ENCODE measurements at places on chromosomes 5 and 9.

- DNase-seq = no peak
These were observed 13.5 kb downstream of the AFAP1L1 start for GRCh38 chr5:149285153-149285552.

DNA sequence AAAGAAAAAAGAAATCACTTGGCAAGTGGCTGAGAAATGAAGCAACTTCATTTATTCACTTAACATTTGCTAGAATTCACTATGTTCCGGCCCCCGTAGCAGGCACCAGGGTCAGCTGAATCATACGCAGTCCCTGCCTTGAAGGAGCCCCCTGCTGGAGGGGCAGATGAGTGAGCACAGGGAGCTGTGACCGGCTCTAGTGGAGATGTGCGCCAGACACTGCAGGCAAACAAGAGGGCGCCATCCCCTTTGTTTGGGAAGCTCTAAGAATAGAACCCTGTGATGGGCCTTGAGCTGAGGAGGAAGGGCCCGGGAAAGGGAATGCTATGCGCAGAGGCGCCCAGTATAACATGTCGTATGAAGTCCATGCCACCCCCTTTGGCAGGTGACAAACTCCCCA, 20.2 kb upstream of the RPL26L1 start:
- DNase-seq = no peak

GRCh38 chr9:78118742-78119473, 87.3 kb upstream of the GNAQ start:
- no peak for DNase-seq

- no peak for DNase-seq
These were observed 40.0 kb downstream of the EHMT1 start for GRCh38 chr9:137658781-137659180.

DNA sequence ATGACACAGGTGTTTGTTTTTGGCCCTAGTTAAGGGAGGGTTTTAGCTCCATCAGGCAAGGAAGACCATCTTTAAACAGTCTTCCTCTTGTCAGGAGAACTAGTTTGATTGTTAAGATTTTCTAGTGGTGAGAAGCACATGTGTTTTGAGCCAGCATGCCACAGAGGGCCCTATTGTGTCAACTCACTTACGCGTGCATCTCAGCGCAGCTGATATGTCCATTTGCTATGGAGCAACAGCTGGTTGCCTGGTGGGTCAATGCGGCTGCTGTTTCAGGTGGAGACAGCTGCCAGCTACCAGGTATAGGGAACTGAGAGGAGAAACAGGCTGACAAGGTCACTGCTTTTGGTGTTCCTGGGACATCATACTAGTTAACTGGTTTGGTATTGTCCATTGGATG, 100.5 kb upstream of the PRRC1 start:
- no peak for DNase-seq

DNA sequence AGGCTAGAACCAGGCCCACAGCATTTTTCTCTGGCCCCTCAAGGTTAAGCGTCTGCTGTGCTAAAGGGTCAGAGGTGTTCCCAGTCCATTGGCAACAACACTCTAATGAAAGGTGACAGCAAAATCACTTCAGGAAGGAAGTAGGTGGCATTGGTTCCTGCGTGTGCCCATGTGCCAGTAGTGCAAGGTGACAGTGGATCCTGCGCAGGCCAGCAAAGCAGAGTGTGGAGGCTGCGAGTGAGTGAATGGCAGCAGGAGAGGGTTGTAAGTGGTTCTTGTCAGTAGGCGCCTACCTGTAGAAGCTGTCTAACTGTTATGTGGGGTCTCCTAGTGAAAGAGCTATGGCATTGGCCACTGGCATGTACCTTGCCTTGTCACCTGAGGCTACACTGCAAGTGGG, 898.2 kb upstream of the TYRP1 start:
- no peak for DNase-seq

DNA sequence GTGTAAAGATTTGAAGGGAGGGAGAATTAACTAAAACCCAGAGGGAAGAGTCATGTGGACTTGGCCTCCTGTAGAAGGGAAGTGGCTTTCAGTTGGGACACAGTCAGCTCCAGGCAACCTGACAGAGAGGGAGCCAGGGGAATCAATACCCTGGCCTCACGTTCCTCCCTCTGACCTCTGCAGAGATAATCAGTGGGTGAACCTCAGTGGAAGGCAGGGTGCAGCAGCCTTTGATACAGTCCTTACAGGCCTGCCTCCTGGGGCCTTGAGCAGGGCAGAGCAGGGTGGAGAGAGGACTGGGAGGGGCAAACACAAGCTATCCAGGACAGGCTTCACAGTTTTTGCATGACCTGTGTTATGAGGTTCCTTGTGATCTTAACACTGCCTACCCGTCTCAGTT, 61.9 kb upstream of the GPBP1 start:
- DNase-seq = no peak

DNA sequence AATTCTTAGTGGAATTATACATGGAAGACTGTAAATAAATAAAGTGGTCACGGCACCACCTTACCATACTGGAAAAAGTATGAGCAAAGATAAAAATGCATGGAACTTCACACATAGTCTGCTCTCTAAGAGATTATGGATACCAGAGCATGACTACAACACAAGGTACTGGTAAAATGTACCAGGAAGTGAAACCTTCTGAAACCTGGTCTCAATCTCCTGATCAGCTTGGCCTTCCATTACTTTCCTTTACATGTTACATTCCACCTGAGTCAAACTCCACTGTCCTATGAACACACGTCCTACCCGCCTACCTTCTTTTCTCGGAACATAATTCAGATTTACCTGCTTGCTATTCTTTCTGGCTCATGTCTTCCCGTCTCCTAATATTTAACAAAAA, 15.9 kb downstream of the PTAR1 start:
- no peak for DNase-seq

GRCh38 chr9:124054582-124055227, 43.1 kb downstream of the LHX2 start:
- no peak for DNase-seq

DNA sequence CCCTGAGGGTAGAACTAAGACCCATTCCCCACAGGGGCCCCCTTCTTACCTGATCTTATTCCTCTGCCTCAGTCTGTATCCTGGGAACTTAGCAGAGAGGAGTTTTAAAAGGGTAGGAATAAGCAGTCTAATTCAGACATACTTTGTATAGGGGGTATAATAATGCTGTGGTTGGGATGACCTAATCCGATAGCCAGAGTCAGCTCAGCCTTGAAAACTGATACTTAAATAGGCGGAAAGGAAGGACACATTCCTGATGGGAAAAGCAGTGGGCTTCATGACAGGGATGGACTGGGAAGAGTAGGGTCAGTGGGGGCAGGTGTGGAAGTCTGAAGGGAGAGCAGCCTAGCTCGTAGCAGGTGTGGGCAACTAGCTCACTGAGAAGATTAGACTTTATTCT, 52.2 kb upstream of the TESK1 start:
- DNase-seq = no peak

GRCh38 chr5:15526413-15526812, 26.4 kb downstream of the FBXL7 start:
- DNase-seq = no peak

DNA sequence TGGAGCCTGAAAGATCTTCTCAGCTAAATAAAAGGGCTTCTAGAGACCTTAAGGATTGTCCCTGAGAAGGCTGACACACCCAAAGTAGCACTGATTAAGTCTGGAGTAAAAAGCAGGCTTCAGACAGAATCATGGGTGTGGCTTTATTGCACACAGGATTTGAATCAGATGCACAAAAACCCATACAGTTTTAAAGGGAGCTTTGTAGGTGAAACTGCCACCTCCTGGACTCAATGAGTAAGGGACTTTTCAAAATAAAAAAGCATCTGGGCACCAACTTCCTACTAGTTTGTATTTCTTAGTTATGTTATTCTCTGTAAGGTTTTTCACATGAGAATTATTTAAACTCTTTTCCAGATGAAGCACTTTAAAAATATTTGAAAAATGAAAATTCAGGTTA, 129.4 kb downstream of the EDIL3 start:
- no peak for DNase-seq

GRCh38 chr9:37740631-37741328, 12.8 kb upstream of the TRMT10B start:
- DNase-seq = no peak

DNA sequence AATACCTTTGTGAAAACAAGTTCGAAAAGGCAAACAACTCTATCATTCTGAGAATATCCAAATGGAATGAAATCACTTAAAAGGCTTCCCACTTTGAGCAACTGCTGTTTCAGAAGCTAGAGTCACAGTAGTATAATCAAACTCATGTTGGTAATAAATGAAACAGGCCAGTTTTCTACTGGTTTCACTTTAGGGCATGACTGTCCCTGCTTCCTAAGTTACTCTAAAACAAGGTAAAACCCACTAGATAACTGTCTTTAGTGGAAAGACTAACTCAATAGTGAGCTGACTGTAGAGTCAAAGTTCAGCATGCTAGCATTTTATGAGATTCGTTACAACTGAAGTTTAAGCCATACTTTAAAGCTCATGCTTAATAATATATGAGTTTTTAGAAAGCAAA, 6.0 kb downstream of the CDC26 start:
- DNase-seq = no peak

DNA sequence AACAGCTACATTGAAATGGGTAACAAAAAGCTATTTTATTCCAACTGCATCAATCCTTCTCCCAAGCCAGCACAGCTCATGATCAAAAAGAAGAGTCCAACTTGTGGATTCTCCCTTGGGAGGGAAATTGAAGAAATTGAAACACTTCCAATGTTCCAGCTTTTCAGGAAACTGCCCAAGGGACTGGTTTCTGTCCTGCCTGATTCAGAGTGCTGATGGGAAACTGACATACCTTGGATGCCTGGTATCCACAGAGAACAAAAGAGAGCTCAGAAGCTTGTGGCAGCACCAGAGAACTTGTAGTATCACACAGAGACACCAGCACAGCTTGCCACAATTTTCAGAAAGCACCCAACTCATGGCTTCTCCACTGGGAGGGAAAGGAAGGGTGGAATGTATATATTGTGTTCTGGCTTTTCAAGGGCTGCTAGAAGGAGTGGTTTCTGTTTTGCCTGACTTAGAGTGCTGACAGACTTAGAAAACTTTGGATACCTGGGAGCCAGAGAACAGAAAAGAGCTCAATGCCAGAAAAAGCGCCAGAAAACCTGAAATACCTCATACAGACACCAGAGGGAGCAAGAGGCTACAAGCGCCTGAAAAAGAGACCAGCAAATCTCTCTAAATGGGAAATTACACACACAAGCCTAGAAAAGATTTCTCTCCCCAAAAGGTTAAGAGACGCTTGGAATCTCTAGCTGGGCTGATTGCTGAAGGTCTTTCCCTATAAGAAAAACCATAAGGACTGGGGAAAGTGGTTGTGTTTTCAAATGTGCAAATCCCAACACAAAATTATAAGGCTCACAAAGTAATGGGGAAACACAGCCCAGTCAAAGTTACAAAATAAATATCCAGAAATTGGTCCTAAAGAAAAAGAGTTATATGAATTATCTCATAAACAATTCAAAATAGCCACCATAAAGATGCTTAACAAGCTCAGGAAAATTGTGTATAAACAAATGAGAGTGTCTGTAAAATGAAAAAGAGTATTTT, 178.8 kb downstream of the SPOCK1 start:
- no peak for DNase-seq

GRCh38 chr9:137156567-137157375, 13.1 kb downstream of the LRRC26 start:
- peak; percentile 66 for DNase-seq

DNA sequence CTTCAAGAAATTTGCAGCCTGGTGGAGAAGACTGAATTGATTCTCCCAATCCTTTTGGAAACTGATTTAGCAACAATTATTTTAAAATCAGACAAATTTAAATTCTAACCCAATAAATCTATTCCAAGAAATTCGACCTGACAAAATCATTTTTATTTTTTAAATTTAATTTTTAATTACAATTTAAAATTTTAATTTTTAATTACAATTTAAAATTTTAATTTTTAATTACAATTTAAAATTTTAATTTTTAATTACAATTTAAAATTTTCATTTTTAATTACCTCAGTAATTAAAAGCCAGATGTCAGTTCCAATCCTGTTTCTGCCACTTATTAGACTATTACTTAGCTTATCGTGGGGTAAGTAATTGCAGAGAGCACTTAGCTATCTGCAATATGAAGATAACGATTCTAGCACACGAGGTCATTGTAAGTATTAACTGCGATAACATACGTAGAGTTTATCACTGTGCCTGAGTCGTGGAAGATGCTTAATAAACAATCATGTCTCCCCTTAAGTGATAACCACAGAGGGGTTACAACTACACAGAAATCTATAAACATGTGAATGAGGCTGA, 346.4 kb upstream of the SLC24A2 start:
- DNase-seq = no peak

- DNase-seq = no peak
These were observed 527.8 kb downstream of the AGTPBP1 start for GRCh38 chr9:85213650-85214607.

- DNase-seq = no peak
These were observed 20.0 kb downstream of the APC start for GRCh38 chr5:112757468-112758208.

DNA sequence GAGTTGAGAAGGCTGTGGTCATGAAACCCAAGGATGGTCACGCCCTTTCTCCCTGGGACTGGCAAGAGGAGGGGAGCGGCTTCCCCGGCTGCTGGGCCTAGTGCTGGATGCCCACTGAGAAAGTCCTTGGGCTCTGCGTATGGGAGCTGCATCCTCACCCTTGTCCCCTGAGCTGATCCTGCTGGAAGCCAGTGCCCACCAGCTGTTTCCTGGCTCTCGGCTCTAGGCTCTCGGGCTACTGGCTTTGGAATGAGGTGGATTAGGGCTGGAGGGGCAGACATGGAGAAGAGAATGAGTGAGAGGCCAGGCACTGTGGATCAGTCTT, 149.3 kb upstream of the PPP1R26 start:
- no peak for DNase-seq

DNA sequence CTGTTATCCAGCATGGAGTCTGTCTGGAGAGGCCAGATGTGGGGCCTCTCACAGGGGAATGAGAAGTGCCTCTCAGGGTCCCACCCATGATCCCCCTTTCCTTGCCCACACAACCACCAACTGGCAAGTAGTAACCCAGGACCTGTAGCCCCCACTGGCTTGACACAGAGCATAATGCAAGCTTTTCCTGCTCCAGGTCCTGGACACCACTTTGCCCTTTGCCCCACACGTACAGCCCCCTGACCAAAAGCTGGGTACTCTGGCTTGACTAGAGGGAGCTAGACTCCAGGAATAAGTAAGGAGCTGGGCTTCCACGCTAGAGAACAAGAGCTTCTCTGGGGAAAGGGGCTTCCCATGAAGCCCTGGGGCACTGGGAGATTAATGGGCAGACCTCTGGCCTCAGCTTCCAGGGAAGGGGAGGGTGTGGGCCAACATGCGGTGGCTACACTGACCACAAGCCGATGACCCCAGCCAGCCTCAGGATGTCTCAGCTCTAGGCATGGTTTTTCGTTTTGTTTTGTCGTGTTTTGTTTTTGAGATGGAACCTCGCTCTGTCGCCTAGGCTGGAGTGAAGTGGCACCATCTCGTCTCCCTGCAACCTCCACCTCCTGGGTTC, 109.5 kb downstream of the C9orf50 start:
- DNase-seq = no peak

DNA sequence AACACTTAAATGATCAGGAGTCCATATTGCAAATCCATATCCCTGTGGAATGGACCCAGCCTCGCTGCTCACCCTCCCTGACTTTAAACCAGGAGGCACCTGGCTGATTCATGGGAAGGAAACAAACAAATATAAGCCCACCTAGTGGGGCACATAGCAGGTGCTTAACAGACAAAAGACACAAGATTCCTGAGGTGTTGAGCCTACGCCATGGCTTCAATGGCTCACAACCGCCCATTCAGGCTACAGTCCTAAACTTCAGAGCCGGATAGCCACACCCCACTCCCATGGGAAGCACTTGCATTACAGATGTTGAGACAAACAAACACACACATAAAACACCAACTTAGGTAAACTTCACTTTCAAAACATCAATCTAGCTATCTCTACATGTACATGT, 359.9 kb downstream of the ICE1 start:
- DNase-seq = no peak

GRCh38 chr5:109703829-109704228, 14.1 kb downstream of the MAN2A1 start:
- DNase-seq = no peak
